ENCODE measurements at places on chromosomes 2 and 18. TPM values are rescaled to one million over a fixed set of nuclear protein-coding genes. Genes with fewer than 3 reads are reported as not detected.

Gene ELOA2
- not detected for total RNA-seq

Gene ACOXL
- total RNA-seq = 0.58 TPM

Gene TSHZ1
- total RNA-seq = 5.7 TPM

Gene NR4A2
- 0.40 TPM for total RNA-seq

DNA sequence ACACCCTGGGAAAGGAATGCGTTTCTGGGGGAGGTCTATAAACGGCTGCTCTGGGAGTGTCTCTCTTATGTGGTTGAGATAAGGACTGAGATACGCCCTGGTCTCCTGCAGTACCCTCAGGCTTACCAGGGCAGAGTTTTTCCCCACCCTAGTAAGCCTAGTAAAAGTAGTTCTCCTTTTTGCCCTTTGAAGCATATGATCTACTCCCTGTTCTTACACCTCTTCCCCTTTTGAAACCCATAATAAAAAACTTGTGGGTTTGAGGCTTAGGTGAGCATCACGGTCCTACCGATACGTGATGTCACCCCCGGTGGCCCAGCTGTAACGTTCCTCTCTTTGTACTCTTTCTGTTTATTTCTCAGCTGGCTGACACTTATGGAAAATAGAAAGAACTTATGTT lies 97.4 kb downstream of the FSIP2 start:
- no peak overlapping the region for H3K27ac ChIP-seq
- H3K27me3 ChIP-seq = no peaks in the 10 kb centered on the region
- no peak overlapping the region for H3K4me3 ChIP-seq

DNA sequence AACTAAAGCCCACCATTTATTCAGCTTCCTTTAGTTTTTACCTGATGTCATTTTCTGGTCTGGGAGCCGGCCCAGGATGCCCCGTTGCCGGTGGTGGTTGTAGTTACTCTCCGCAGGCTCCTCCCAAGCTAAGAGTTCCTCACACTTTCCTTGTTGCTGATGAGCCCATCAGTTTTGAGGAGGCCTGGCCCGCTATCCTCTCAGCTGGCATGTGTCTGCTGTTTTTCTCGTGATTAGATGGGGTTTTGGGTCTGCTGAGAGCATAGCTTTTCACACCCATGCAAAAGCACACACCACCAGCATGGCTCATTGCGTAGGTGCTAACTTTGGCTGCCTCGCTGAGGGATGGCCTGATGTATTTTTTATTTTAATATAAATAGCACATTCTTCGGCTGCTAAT lies 72.1 kb downstream of the PSMG2 start:
- no peak overlapping the region for H3K27ac ChIP-seq
- no peaks in the 10 kb centered on the region for H3K36me3 ChIP-seq
- no peak overlapping the region for H3K4me3 ChIP-seq
- DNase-seq = no peak
- peaks cover 5% of the 10 kb centered on the region for H3K4me1 ChIP-seq

GRCh38 chr2:15299904-15300520 lies 261.1 kb downstream of the NBAS start:
- no peak overlapping the region for H3K27ac ChIP-seq
- H3K4me3 ChIP-seq = no peak overlapping the region
- no peaks in the 10 kb centered on the region for H3K4me1 ChIP-seq
- DNase-seq = no peak
- H3K27me3 ChIP-seq = no peaks in the 10 kb centered on the region

DNA sequence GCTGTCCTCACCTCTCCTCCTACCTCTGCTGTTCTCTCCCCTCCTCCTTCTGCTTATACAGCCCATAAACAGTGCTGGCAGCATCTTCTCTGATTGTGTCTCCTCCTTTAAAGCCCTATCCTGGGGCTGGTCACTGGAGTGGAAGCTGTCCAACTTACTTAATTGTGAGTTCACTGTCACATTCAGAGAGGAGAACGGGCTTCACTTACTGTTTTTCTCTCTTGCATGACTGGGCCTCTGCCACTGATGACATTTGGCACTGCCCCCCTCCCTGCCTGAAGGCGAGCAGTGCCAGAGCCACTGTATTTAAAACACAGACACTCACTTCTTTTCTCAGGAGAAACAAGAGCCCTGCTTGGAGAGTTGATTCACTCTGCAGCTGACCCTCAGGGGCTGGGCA lies 12.3 kb downstream of the GAD1 start:
- H3K27me3 ChIP-seq = no peaks in the 10 kb centered on the region
- no peaks in the 10 kb centered on the region for H3K36me3 ChIP-seq
- no peak overlapping the region for H3K4me3 ChIP-seq
- no peak for DNase-seq

- H3K4me3 ChIP-seq = no peak overlapping the region
- no peak overlapping the region for H3K27ac ChIP-seq
- H3K27me3 ChIP-seq = no peaks in the 10 kb centered on the region
Observed at GRCh38 chr2:174836377-174836994, 72.2 kb upstream of the CHRNA1 start.

- H3K4me3 ChIP-seq = no peak overlapping the region
- DNase-seq = no peak
- no peaks in the 10 kb centered on the region for H3K36me3 ChIP-seq
- H3K4me1 ChIP-seq = no peaks in the 10 kb centered on the region
Observed at GRCh38 chr2:16437189-16437588, 228.4 kb downstream of the CYRIA start.

GRCh38 chr18:28178720-28179119 lies 1.8 kb upstream of the CDH2 start:
- no peak for DNase-seq
- H3K27me3 ChIP-seq = no peaks in the 10 kb centered on the region
- no peaks in the 10 kb centered on the region for H3K4me1 ChIP-seq
- H3K27ac ChIP-seq = no peak overlapping the region
- no peaks in the 10 kb centered on the region for H3K36me3 ChIP-seq

- no peaks in the 10 kb centered on the region for H3K4me1 ChIP-seq
- H3K36me3 ChIP-seq = no peaks in the 10 kb centered on the region
- DNase-seq = no peak
- no peak overlapping the region for H3K27ac ChIP-seq
- H3K4me3 ChIP-seq = no peak overlapping the region
Observed at GRCh38 chr2:240965905-240966456, 32.4 kb upstream of the SNED1 start.

DNA sequence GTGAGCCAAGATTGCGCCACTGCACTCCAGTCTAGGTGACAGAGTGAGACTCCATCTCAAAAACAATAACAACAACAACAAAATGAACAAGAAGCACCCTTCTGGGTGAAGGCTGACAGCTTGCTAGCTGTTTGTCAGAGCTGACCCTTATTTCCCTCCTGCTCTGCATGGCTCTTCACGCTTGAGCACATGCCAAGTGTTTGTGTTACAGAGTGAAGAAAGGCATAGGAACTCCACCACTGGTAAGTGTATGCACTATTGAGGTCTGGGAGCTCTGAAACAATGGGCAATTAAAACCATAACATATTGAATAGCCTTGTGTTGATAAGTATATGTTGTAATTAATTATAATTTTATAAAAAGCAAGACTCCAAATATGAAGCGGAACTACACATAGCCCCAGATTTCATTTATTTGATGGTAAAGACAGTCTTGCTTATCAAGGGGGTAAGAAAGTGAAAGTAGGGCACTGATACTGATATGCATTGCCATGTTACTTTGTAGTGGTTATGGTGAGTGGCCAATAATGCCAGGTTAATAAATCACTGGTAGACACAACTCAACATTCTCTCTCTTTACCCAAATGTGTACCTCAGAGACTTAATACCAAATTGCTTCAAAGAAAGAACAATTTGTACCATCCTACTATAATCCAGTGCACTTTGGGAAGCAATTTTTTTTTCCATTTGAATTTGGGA lies 163.4 kb downstream of the VWC2L start:
- DNase-seq = no peak
- no peak overlapping the region for H3K27ac ChIP-seq
- no peaks in the 10 kb centered on the region for H3K27me3 ChIP-seq
- H3K4me1 ChIP-seq = no peaks in the 10 kb centered on the region
- H3K4me3 ChIP-seq = no peak overlapping the region
- no peaks in the 10 kb centered on the region for H3K36me3 ChIP-seq

Measured in Karpas-422 (cell line).